ENCODE measurements at places on chromosomes 12 and 14. TPM values are rescaled to one million over a fixed set of nuclear protein-coding genes. Genes with fewer than 3 reads are reported as not detected.

GRCh38 chr14:101603096-101603495 is 41.8 kb downstream of the DIO3 start:
- no peak for DNase-seq

GRCh38 chr12:79451978-79452377 is 238.8 kb downstream of the PAWR start:
- peak; percentile 43 for DNase-seq

The ZNF84 gene
- polyA plus RNA-seq: 28.3 TPM

The TMEM106C gene
- 45.8 TPM for polyA plus RNA-seq

The SDR9C7 gene
- polyA plus RNA-seq: 0.36 TPM

The TEDC1 gene
- 5.1 TPM for polyA plus RNA-seq

The GPX2 gene
- polyA plus RNA-seq: 0.67 TPM

DNA sequence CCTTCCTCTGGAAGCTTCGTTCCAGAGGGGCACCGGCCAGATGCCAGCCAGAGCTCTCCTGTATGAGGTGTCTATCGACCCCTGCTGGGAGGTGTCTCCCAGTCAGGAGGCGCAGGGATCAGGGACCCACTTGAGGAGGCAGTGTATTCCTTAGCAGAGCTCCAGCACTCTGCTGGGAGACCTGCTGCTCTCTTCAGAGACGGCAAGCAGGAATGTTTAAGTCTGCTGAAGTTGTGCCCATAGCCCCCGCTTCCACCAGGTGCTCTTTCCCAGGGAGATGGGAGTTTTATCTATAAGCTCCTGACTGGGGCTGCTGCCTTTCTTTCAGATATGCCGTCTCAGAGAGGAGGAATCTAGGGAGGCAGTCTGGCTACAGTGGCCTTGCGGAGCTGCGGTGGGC is 22.2 kb upstream of the NAV3 start:
- no peak for DNase-seq

DNA sequence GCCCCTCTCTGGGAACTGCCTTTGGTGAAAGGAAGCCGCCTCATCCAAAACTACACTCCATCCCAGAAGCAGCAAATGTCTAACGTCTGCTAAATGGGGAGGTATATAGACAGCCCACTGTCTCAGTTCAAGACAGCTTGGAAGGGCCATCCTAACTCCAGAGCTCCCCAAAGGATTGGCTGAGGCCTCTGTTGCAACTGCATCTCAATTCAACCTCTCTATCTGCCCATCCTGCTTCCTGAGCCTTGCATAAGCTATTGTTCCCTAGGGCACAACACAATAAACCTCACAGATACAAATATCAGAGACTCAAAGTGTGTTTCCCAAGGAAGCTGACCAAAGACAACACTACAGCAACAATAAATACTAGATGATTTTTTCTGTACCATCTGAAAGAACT is 495.2 kb upstream of the SOX5 start:
- DNase-seq: no peak

GRCh38 chr12:68792952-68793351 is 15.0 kb upstream of the MDM2 start:
- DNase-seq: no peak

GRCh38 chr12:132488127-132489077 is 1.5 kb upstream of the FBRSL1 start:
- DNase-seq: no peak

- peak; percentile 58 for DNase-seq
These were observed 18.9 kb upstream of the PLEKHH1 start for GRCh38 chr14:67514203-67514607.
